ENCODE measurements at places on chromosomes 1 and 21. TPM values are rescaled to one million over a fixed set of nuclear protein-coding genes. Genes with fewer than 3 reads are reported as not detected.

DNA sequence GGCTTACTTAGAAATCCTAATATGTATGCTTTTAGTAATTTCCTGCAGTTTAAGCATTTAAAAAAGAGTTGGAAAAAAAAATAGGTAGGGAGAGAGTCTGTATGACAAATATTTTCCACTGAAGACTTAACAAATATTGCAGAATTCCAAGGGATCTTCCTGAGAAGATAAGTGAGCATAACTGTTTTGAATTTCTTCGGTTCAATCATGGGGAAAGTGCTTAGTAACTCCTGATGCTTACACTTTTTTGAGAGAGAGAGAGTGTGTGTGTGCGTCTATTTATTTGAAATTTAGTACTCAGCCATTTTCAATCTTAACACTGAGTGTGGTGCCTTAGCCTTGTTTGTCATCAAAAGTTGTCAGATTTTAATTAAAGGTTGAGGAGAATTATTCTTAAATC lies 18.5 kb downstream of the SON start:
- no peak for DNase-seq

GRCh38 chr1:240790856-240791255 lies 178.9 kb upstream of the GREM2 start:
- DNase-seq, result no peak

DNA sequence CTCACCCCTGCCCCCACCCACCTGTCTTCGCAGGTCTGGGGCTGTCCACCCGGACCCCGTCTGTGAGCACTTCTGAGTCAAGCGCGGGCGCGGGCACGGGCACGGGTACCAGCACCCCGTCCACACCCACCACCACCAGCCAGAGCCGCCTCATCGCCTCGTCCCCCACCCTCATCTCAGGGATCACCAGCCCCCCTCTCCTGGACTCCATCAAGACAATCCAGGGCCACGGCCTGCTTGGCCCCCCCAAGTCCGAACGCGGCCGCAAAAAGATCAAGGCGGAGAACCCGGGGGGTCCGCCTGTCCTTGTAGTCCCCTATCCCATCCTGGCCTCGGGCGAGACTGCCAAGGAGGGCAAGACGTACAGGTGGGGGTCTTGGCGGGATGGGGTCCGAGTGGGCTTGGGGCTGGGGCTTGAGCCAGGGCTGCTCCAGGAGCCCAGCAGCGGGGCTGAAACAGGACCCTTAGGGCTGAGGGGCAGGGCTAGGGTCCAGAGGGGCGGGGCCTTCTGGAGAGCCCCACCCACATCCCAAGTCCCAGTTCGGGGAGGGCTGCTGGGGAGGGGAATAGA lies 23.9 kb downstream of the ZNF362 start:
- DNase-seq, result no peak

Gene CLCA4
- total RNA-seq, result not detected

Gene GSTM1
- 1.1 TPM for total RNA-seq

Gene SLC44A5
- not detected for total RNA-seq

Gene SH2D2A
- total RNA-seq, result not detected

DNA sequence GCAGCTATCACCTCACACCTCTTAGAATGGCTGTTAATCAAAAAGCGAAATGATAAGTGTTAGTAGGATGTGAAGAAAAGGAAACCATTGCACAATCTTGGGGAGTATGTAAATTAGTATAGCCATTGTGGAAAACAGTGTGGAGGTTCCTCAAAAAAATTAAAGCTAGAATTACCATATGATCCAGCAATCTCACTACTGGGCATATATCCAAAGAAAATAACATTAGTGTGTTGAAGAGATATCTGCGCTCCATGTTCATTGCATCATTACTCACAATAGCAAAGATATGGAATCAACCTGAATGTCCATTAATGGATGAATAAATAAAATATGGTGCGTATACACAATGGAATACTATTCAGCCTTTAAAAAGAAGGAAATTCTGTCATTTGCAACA lies 68.9 kb downstream of the SNRPE start:
- DNase-seq, result no peak

Gene PODN
- not detected for total RNA-seq

Data from LHCN-M2 (cell line).